MG63 (cell line): ENCODE measurements at places on chromosomes 7 and 10. TPM values are rescaled to one million over a fixed set of nuclear protein-coding genes. Genes with fewer than 3 reads are reported as not detected.
A peak's percentile ranks its signal among the peaks of the same experiment; 100 is the strongest.

The OR2A7 gene
- 0.79 TPM in 1 of 2 replicates, not detected in the other for total RNA-seq

The TAS2R3 gene
- not detected in 2 replicates for total RNA-seq

The ZNF425 gene
- 1.2 and 1.9 TPM in 2 replicates for total RNA-seq

- no peak for DNase-seq
Observed at GRCh38 chr10:91880310-91880709, 29.0 kb downstream of the FGFBP3 start.

DNA sequence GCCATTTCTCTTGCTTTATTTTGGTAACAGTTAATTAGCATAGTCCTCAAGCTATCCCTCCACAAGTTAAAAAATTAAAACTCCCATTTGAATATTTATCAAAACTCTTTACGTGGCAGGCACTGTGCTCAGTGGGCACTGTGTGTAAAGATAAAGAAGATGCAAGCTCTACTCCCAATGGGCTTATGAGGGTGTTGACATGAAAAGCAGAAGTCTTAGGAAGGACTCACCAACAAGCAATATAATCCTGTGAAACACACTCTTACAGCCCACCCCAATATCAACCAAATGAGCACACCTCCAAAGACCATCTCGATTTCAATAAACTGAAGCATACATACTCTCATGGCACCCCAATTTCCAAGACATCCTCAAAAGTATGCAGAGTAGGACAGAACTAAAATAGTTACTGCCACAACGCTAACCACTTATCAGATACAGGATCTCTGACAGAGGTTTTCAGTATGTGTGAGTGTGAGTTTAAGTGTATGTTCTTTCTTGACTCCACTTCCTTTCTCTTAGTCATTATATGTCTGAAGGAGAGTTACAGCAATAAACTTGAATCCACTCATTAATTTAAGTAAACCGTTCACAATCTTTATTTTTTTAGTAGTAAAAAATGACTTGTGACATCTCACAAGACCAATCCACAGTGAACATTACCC, 120.0 kb downstream of the PDE1C start:
- DNase-seq: no peak

The FFAR4 gene
- 0.16 TPM in 1 of 2 replicates, not detected in the other for total RNA-seq

DNA sequence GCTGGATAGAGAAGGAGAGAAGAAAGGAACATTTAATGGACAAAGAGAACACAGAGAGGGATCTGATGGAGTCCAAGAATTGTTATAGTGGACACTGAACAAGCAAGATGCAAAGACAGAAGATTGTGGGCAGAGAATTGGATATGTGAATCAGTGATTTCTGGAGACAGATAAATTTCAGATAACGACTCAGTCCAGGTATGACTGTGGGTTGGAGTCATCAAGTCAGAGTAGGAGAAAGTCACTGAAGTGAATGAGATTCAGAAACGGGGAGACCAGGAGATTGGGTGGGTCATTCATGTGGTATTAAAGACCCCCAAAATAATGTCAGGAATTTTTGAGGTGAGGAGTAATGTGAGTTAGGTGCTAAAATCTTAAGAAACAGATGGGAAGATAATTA, 23.0 kb downstream of the ASB4 start:
- no peak for DNase-seq

DNA sequence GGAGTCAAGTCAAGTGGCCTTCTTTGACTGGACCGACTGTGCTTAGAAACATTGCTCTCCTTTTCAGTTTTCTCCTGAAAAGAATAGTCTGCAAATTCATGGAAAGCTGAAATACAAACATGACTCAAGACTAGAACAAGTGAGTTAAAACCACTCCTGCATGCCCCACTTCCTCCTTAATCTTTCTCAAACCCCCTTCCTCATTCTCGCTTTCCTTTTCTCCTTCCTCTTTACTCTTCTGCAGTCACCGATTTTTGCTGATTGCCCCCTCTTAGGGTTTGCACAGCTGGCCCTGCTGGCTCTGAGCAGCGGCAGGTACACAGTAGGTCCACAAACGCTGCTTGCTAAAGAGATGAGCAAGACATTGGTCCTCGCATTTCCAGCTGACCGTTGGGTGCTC, 34.8 kb upstream of the MKI67 start:
- no peak for DNase-seq

DNA sequence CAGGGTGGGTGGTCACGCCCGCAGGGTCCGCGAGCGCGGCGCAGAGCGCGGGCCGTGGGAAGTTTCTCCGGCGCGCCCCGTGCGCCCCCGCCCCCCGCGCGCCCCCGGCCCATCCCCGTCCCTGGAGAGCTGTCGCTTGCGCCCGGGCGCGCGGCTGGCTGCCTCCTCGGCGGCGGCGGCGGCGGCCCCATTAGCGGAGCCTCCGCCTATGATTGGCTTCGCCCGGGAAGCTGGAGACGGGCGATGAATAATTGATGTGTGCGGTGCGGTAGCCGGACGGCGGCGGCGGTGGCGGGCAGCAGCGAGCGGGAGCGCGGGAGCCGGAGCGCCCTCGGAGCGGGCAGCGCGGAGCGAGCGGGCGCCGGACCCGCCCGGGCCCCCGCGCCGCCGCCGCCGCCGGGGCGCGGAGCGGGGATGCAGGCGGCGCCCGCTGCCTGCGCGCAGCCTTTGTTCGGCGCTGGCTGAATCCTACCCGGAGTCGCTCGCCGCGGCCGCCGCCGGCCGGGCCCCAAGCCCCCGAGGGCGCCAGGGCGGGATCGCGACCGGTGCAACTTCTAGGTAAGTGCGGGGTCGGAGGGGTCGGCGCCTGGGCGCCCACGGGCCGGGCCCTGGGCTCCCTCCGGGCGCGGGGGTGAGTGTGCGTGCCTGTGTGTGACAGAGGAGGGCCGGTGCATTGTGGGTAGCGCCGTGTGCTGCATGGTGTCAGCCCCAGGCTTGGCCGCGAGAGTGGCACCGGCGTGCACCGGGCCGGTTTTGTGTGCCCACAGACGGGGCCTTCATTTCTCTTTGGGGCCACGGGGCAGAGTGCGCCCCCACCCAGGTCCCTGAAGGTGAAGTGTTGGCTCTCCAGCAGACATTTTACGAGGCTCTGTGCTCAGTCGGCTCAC, 103.8 kb upstream of the PPIF start:
- peak; percentile 49 for DNase-seq

The RBM28 gene
- total RNA-seq: 10.0 and 13.2 TPM in 2 replicates

DNA sequence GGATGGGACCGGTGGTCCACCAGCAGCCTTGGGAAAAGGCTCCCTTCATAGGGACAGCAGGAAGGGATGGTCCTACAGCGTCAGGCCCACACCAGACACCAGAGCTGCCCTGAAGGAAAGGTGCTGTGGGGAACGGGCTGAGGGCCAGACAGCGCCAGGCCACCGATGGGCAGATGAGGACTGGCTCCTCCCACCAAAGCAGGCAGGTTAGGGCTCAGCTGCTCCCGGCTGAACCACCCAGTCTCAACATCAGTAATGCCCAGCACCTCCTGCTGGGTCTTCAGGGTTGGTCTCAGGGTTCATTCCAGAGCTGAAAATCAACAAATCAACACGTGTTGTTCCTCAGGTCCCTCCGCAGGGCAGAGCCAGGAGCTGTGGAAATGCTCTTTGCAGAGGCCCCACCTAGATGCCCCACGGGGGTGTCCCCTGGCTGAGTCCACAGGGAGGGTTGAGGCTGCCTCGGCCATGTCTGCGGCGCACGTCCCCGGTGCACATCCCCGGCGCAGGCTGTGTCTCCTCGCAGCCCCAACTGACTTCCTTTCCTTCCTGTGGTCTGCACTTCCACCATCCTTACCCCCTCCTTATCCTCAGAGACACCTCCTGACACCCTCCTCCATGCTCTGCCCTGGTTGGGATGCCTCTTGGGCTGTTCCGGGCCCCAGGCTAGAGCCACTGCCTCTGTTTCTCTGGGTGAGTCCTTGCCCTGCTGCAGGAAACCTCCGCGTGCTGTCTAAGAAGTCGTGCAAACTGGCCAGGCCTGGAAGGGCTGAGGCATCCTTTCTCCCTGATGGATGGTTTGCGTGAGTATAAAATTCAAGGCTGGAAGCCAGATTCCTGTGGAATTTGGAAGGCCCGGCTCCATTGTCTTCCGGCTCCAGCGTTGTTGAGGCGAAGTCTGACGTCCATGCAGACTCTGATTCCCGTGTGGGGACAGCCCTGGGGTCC, 32.8 kb upstream of the CFAP46 start:
- DNase-seq: no peak

The FGFR2 gene
- total RNA-seq: 6.3 and 9.0 TPM in 2 replicates

- DNase-seq: no peak
Observed at GRCh38 chr7:95628831-95629439, 32.6 kb upstream of the PDK4 start.

DNA sequence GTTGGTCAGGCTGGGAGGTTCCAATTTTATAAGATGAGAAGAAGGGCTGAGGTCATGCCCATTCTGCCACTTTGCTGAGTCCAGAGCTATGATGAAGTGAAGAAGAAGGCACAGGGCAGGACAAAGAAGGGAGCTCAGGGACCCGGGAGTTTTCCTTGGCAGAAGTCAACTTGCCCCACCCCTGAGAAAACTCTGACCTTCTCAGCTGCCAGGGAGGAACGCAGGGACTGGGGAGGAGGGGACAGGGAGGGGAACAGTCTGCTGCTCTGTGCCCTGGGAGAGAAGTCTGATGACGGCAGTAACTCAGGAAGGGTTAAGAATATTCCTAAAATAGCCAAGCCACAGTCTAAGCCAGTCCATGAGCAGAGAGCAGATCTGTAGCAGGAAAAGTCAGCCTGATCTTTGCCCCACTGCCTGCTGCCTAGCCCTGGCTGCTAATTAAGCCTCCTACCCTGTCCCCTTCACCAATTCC, 11.7 kb downstream of the ADIRF start:
- no peak for DNase-seq

- DNase-seq: no peak
Observed at GRCh38 chr7:99078416-99078815, 65.5 kb downstream of the SMURF1 start.

The SEMA3E gene
- 1.5 TPM in 1 of 2 replicates, not detected in the other for total RNA-seq

The TMEM213 gene
- total RNA-seq: not detected in 2 replicates

DNA sequence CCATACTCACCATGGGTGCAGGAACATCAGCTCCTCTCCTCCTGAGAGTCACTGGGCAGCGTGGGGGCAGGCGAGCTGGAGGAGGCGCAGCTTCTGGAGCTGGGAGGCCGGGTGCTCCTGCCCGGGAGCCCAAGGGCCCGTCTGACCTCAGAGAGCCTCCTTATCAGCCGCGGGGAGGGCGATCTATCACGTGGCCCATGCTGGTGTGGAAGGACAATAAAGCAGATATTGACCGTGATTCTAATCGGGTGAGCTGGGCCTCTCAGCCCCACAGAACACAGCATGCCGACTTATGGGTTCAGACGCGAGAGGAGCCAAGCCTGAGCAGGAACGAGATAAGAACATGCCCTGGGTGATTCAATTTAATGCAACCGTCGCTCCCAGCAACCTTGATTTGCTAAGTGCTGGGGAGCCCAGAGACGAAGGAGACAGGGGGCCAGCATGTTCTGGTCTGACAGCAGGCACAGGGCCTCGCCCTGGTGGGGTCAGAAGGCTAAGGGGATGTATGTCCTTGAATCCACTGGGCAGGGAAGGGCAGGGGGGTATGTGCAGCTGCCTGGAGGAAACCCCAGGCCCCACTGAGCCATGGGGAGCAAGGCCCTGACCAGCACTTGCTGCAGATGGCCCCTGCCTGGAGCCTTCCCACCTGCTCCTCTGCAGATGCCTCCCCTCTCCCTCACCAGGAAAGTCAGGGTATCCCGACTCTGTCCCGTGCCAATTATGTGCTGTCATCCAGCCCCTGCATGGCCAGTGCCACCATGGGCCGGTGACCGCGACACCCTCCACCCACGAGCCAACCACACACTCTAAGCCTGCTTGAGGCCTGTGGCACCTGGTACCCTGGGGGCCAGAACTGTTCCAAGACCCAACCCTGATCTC, 95.3 kb upstream of the RET start:
- DNase-seq: no peak
